ENCODE measurements at places on chromosomes 7 and 10. TPM values are rescaled to one million over a fixed set of nuclear protein-coding genes. Genes with fewer than 3 reads are reported as not detected.

Gene PRPS1L1
- total RNA-seq = not detected

Gene HYAL4
- 0.42 TPM for total RNA-seq

Gene IGFBP1
- not detected for total RNA-seq

Gene NKX2-3
- not detected for total RNA-seq

Gene MRPS24
- 159 TPM for total RNA-seq

Gene AFAP1L2
- total RNA-seq = 5.5 TPM

DNA sequence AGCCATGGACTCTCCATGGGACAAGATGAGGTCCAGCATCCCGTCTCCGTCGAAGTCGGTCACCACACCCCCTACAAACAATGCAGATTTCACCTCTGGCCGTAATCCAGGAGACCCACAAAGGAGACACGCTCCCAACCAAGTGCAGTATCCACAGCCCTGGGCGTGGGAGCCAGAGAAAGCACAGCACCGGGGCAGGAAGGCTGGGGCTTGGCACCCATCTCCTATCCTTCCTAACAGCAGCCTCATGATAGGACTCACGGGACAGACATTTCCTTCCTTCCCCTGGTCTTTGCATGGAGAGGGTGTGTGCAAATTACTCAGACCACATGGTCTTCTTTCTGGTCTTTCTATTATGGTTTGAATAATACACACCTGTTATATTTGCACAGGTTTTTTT lies 46.3 kb downstream of the GOLGA7B start:
- DNase-seq = peak; percentile 78

DNA sequence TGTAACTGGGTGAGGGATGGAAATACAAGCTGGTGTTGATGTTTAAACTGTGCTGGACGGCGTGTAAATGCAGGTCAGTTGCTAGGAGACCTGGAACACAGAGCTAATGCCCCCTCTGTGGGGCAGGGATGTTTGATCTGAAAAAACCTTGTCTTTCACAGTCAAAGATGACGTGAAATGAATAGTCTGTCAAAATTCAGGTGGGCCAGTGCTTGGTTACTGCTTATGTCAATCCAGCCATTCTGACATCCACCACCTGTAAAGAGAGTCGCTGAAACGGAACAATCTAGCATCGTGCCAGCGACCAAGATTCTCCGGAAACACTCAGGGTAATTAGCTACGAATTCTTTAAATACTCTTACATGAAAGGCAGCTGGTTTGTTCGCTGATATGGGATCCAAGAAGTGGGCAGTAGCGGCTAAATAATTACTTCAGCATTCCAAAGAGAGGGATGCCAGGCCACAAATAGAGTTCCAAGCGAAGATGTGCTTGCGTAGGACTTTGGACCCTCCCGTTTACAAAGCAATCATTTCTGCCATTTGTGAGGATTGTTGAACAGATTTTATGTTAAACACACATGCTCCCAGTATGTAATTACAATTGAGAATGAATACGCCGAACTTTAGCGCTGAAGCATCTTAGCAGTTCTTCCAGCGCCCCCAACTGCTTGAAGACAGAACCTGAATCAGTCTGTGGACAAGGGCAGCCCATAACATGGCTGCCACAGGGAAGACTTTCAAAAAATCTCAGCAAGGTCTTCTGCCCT lies 7.3 kb upstream of the ASB4 start:
- DNase-seq = no peak

DNA sequence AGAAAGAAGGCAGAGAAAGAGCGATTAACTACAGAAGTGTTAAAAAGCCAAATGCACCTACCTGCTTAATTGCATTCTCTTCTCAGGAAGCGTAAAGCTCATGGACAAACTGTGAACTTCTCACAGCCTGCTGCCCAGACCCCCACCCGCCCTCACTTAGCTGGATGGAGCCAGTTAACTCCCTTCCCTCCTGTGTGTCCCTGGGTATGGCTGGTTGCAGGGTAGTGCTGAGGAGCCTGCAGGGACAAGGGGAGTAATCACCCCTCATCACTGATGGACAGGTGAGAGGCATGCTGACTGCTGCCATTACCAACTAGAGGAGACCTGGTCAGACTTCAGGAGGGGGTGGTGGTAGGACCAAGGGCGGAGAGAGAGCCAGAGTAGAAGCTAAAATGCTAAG lies 37.5 kb downstream of the ENO4 start:
- no peak for DNase-seq

DNA sequence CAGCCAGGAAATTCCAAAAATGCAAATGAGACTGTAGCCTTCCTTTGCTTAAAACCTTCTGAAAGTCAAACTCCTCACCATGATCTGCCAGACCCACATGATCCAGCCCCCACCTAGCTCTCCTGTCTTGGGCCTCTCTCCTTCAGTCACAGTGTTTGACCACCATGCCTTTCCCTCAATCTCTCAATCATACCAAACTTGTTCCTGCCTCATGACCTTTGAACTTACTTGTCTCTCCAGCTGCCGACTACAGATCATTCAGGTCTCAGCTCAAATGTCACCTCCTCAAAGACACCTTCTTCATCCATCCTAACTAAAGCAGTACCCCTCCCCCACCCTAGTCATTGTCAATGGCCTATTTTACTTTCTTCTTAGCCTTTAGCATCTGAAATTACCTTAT lies 9.3 kb upstream of the ADD3 start:
- DNase-seq = no peak

DNA sequence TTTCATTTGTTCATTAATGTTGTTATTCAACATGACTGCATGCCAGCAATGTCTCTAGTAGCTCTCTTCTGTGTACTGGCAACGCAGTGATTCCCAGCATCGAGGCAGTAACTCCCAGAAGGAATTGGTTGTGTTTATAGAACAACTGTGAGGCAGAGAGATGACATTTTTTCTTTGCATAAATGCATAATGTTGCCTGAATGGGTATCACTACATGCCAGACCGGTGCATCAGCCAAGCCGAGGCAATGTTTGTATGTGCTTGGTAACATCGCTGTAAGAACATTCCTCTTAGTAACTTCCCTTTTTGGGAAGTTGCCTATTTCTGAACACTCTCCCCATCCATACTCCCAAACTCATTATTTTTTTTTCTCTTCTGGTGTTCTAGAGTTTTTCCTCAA lies 182.9 kb downstream of the HTR7 start:
- no peak for DNase-seq

DNA sequence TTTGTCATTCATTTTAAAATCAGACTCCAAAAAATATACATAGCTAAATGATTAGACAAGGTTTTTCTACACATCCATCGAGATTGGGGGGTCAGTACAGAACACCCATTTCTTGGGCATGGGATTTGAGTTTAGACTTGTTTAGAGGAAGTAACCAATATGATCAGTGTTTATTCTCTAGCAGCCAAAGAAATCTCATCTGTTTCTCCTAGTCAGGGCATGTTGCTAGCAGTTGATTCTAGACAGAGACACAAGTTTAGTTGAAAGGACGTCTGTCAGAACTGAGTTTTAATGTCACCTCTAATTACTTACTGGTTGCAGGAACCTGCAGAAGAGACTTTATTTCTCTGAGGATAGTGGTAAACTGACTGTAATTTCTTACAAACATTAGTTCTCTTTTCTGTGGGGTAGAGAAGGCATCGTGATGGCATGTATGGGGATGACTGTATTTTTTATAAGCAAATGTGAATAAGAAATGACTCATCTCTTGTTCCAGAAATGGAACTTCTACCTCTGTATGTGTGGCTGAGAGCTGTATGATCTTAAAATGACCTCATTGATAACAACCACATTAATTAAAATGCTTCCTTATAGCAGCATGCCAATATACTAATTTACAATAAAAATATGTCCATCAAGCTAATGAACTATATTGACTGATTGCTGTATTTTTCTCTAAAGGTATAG lies 30.6 kb upstream of the RHOBTB1 start:
- DNase-seq = no peak

- DNase-seq = no peak
Measured at GRCh38 chr10:16195178-16195769, 241.5 kb upstream of the PTER start.

- DNase-seq = no peak
Measured at GRCh38 chr7:135914346-135914745, 62.8 kb downstream of the MTPN start.

- no peak for DNase-seq
Measured at GRCh38 chr7:12731775-12732174, 44.3 kb downstream of the ARL4A start.

GRCh38 chr10:51567271-51567670 lies 132.1 kb downstream of the CSTF2T start:
- no peak for DNase-seq

GRCh38 chr7:100680576-100681271 lies 7.2 kb downstream of the GNB2 start:
- no peak for DNase-seq

DNA sequence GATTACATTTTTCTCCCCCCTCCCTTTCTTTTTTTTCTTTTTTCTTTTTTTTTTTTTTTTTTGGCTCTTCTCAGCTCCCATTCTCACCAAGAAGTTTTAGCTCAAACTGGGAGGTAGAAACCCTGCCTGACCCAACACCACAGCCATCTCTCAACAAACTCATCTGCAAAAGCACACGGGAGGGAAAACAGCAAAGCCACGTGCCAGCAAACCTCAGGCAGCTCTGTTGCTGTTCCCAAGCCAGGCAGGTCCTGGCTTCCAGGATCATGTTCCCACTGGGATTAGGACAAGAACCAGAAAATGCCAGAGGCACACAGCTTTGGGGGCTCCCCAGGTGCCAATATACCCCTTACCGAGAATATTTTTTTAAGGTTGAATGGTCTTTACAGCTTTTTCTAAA lies 56.7 kb downstream of the ITIH5 start:
- no peak for DNase-seq

GRCh38 chr7:12234334-12234865 lies 23.3 kb downstream of the TMEM106B start:
- DNase-seq = no peak

- DNase-seq = no peak
Measured at GRCh38 chr7:158563911-158564662, 23.5 kb downstream of the PTPRN2 start.

DNA sequence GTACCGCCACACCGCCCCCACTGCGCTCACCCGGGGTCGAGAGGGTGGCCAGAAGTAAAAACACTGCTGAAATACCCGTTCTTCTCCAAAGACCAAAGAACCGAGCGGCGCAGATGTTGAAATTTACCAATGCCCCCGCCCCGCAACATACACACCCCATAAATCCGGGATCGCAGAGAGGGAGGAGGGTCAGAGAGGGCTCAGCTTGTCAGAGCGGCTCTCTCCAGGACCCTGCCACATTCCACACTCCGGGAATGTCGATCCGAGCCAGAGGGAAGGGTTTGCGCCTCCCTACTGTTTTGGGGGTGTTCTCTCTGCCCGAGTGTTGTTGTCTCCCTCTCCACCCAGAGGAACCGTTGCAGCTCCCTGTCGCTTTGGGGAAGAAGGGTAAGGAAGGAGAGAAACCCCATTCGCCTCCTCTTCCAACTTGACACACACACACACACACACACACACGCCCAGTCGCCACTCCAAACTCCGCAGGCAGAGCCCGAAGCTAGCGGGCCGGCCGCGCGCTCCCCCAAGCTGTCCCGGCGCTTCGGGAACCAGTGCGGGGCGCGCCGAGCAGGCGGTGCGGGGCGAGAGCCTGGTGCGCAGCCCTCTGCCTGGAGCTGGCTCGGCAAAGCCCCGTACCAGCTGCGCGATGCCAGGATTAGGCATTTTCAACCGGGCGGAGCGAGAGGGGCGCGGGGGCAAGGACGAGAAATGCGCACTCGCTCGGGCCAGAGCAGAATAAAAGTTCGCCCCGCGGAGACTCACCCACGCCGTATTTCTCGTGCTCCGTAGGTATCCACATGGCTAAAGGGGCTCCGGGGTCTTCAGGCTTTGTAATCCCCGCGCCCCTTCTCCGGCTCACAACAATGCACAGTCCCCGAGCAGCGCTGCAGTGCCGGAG lies 609 bp downstream of the DOCK4 start:
- DNase-seq = peak; percentile 91

GRCh38 chr10:31299119-31299518 lies 19.9 kb upstream of the ZEB1 start:
- no peak for DNase-seq

GRCh38 chr10:29780639-29781038 lies 145.9 kb upstream of the SVIL start:
- no peak for DNase-seq

DNA sequence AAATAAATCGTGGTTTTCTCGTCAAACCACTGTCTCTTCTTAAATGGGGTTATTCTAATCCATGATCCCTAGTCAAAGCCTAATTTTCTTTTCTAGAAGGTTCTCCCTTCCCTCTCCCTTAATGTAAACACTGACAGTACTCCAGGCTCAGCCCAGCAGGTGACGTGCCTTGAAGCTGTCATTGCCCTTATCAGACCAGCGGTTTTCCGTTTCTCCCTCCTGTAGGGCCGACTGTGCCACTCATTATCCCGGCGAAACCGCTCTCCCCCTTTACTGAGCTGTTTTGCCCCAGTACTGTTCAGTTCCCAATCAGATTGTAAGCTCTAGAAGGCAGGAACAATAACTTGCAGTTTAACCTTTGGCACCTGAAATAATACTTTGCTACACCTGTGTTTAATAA lies 153.5 kb upstream of the RHEB start:
- no peak for DNase-seq

DNA sequence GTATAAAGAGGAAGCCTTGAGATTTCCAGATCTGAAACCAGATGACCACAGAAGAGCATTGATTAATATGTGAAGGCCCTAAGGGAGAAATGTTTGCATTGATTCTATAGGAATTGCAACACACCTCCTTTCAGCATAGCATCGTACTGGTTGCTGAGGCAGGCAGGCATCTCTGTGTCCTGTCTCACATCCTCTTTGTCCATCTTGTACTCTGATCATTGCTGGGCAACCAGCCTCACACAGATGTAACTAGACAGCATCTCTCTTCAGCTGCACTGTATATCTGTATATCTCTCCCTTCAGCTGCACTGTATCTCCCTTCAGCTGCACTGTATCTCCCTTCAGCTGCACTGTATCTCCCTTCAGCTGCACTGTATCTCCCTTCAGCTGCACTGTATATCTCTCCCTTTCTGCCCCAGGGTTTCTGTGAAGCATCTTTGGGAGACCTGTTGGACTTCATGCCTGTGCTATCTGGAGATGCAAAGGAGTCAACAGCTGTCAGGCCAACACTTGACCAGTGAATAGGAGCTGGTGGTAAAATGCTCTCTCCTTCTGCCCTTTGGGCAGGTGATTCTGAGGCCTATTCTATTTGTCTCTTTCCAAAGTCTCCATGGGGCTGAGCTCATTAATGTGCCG lies 40.3 kb downstream of the TMEM178B start:
- no peak for DNase-seq

DNA sequence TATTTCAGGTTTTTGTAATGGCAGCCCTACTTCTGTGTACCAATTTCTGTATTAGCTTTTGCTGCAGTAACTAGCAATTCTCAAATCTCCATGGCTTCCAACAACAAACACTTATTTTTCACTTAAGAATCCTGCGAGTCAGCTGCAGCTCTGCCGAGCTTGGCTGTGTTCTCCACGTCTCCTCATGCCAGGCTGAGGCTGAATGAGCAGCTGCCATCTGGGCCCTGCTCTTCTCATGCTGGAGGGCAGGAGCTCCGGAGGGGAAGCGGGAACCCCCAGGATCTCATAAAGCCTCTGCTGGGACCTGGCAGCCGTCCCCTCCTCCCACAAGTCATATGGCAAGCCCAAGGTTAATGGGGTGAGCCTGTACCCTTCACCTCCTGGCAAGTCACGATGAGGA lies 591.1 kb downstream of the SDK1 start:
- DNase-seq = no peak

GRCh38 chr7:138954545-138955475 lies 26.4 kb downstream of the KIAA1549 start:
- DNase-seq = no peak
